HEK293T (cell line): ENCODE measurements at places on chromosomes 1 and 21.

DNA sequence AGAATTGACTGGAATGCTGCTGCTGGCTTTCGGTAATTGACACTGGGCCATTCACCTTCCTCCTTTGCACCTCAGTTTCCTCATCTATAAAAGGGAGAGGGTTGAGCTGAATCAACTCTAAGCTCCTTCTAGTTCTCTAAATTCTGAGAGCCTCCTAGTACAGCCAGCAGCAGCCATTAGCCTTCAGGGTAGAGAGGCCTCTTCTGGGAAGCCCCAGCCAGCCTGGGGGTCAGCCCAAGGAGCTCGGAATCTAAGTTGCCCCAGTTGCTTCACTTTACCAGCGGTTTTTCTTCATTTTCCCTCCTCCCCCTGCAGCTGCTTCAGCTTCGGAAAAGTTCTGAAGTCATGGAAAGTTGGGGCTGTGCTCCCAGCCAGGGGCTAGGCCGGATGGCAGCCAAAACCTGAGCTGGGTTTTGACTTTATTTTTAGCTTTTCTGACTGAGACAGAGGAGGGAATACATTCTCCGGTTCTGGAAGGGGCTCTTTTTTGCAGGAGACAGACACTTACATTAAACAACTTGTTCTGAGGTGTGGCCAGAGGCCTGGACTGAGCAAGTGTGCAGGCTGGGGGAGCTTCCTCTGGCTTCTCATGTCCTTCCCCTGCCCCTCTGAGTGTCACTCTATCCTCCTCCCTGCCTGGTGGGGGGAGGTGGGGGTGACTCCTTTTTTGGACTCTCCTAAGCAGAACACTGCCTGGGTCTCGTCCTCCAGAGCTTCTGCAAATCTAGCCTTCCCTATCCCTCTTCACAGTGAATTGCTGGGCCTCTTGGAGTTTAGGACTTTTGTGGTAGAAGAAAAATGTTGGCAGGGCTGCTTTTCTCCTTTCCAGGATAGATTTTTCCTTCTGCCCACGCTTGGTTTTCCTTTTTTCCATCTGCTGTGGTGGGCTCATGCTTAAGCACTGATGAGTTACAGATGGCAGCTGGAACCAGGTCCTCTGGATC is 14.4 kb downstream of the LMNA start:
- no peak for DNase-seq

DNA sequence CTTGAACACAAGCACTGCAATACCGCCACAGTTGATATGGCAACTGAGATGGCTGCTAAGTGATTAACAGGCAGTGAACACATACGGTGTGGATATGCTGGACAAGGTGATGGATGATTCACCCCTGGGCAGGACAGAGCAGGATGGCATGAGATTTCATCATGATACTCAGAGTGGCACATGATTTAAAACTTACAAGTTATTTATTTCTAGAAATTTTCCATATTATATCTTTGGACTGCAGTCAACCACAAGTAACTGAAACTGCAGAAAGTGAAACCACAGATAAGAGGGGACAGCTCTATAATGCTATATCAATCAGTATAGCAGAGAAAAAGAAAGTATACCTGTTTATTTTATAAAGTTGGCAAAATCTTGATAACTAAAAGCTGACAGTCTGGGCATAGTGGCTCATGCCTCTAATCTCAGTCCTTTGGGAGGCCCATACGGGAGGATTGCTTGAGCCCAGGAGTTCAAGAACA is 47.9 kb downstream of the PHACTR4 start:
- DNase-seq, result no peak

DNA sequence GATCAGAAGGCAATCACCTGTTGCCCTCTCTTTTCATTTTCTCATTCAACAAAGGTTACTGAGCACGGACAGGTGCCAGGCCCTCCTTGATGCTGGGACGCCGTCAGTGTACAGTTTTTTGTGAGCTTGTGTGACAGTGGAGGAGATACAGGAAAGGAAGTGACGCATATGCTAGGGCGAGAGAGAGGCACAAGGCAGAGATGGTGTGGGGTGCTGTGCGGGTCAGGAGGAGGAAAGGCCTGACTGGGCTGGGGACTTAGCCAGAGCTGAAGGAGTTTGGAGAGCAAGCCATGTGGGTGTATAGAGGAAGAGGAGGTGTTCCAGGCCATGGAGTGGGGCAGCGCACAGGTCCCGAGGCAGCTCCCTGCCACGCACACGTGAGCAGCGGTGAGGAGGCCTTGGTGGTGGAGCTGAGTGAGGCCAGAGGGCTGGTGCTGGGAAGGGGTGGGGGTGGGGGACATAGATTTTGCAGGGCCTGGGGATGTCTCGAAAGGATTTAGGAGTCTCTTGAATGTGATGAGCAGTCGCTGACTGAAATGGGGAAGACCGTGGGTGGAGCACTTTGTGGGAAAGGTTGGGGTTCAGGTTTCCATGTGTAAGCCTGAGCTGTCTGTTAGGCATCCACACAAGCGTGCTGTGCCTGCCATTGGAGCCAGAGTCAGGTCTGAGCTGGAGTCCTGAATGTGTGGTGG is 46.0 kb downstream of the TRAPPC10 start:
- DNase-seq, result no peak

- DNase-seq, result no peak
Observed at GRCh38 chr1:114128293-114128692, 25.4 kb downstream of the SYT6 start.

GRCh38 chr1:90574692-90575370 is 142.3 kb downstream of the BARHL2 start:
- DNase-seq, result no peak
